ENCODE measurements at places on chromosomes 12 and 14.

DNA sequence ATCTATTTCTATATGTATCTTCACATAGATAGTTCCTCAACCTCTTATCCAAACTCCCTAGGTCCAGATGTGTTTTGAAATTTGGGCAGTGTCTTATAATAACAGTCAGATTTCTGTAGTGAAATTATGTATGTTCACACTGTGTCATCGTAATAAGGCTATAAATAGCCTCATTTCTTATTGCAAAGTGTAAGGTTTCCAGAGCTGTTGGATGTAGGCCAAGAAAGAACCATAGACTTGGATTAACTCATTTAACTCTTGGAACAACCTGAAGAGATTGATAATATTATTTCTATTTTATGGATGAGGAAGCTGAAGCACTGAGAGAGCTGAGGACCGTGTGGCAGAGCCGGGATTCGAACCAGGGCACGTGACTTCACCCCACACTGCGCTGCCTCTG, 49.0 kb upstream of the PIWIL1 start:
- no peak for DNase-seq

DNA sequence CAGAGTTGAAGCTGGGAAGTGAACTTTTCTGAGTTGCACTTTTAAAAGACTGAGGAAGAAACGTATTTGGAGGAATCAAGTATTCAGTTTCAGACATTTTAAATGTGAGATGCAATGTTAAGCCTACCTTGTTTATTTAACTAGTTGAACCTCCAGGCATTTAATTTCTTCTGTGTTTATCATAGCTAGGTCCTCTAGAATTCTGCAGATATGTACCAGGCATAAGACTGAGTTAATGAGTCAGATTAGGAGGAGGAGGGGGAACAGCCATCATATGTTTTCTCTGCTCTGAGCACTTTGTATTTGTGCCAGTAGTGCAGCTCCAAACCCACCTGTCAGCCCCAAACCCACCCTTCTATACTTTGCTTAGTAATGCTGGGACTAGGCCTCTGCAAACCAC, 16.4 kb upstream of the SAMD4A start:
- DNase-seq, result no peak

DNA sequence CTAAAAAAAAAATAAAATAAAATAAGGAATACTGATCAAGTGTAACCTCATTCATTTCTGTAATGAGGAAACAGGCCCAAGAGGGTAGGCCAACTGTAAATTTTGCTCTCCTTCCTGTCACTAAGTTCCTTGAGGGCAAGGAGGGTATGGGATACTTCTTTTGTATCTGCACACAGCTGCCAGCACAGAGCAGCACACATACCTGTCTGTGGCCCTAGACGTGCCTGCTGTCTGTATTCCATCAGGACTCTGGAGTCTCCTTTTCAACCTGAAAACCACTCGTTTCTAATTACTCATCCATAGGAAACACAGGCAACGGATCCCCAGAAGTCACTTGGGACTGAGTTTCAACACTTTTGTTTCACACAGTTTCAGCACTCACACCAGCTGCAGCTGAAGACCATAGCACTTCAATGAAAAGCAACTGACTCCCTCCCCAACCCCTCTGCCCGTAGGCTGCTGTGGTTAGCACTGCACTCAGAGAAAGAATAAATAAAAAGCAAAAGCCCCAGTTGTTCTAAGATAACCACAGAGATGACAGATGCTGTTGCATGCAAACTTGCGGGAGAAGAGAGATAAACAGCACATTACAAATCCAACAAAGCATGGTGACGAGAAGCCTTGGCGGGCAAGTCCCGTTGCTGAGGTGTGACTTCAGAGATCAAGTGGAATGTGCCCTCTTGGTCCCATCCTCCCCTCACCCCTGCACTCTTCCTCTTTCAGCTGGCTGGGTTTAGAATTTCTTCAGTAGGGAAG, 24.9 kb downstream of the CRACR2A start:
- peak; percentile 38 for DNase-seq

GRCh38 chr12:25236190-25236589, 14.5 kb downstream of the KRAS start:
- DNase-seq, result no peak

GRCh38 chr12:104693493-104693892, 236.7 kb downstream of the CHST11 start:
- DNase-seq, result no peak

- peak; percentile 82 for DNase-seq
Observed at GRCh38 chr12:28611115-28611435, 420.8 kb downstream of the CCDC91 start.
